ENCODE measurements at places on chromosomes 7 and 10.

DNA sequence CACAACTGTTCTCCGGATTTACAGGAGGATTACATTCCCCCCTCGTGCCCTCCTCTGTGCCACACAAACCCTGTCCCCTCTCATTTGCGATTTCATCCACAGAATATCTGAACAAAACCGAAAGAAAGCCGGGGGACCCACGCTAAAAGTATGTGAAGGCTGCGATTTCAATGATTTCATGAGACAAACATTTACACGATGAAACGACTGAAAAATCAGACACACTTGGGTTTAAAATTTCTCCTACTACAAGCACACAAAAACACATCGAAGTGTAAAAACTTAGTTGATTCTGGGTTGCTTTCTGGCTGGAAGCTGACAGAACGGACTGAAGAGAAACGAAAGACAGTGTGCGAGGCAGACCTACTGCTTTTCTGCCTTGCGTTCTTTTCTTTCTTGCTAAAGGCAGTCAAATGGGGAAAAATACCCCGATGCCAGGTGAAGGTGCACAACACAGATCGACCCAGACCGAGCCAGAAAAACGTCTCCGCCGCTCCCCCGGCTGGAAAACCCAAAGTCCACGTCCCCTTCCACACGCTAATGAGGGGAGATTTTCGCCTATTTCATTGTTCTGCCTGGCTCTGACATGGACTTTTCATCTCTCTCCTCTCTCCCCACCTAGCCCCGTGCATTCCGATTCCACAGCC lies 1.2 kb downstream of the HIPK2 start:
- peak; percentile 22 for DNase-seq

DNA sequence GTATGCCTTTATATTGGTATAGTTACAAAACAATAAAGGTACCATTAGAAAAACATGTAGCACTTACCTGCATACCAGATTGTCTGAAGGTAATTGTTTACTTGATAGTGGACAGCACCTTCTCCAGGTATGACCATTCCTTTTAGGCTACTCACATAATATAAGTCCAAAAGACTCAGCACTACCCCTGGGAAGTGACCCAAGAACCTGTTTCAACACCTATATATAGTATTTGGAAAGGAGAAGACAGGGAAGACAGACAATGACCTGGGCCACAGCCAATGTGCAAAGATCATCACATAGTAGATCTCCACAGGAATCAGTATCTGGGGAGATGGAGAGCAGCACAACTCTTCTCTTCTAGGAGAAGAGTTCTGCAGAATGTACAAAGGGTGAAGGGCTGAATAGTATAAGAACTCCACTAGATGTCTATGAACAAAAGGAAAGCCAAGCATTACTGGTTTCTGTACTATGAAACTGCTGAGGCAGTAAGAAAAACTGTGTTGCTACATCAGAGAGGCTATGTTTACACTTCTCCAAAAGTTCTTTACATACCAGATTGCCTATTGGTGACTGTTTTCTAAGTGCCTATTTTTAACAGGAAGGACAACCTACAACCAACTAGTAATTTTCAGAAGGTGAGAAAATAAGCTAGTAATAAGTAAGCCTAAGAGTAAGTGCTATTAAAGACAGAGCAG lies 159.2 kb downstream of the BTAF1 start:
- DNase-seq, result no peak

GRCh38 chr10:49360271-49361177 lies 35.4 kb downstream of the DRGX start:
- no peak for DNase-seq

DNA sequence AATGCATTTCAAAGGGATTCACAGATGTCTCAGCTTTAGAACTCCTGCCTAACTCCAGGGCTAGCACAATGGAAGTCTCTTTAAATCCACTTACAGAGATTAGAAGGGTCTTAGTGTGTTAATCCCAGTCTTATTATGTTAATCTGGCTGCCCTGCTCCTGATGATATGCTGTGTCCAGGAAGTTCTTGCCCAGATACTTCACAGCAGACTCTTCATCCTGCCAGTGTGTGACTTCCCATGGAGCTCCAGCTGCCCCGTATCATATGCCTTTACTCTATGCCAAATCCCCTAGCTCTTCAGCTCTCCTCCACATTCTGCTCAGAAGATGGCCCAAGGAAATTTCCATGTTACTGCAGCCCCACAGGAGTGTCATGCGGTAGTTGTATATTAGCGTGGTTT lies 533.8 kb downstream of the GALNT17 start:
- DNase-seq, result no peak

GRCh38 chr7:113083132-113083815 lies 3.4 kb downstream of the GPR85 start:
- DNase-seq, result no peak

GRCh38 chr7:43454936-43455518 lies 127.9 kb upstream of the STK17A start:
- DNase-seq, result no peak

DNA sequence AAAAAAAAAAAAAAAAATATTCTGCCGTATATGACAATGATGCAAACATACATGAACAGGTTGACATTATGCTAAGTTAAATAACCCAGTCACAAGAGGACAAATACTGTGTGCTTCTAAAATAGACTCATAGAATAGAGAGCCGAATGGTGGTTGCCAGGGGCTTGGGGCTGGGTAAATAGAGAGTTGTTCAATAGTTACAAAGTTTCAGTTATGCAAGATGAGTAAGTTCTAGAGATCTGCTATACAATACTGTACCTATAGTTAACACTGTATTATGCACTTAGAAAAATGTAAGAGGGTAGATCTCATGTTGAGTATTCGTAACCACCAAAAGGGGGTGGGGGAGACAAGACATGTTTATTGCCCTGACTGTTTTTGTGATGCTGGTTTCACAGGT lies 77.1 kb upstream of the GNAI1 start:
- DNase-seq, result no peak

GRCh38 chr10:10587744-10588393 lies 429.8 kb upstream of the CELF2 start:
- DNase-seq, result no peak

- DNase-seq, result no peak
Measured at GRCh38 chr7:111009526-111010040, 81.3 kb upstream of the LRRN3 start.

DNA sequence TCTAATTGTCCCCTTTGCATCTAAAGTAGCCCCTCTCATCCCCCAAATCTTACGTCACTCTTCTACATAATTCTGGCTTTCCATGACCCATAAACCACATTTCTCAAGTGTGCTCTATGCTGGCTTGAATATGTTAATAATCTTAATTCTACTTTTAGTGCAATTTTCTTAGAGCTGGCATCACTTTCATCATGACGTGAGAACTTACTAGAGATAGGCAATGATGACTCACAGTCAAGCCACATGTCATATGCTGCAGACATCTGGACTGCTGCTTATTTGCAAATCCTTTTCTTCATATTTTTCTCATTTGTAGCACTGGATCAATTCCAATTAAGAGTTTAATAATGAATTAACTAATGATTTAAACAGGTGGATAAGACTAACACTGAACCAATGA lies 260.7 kb upstream of the PRKCQ start:
- no peak for DNase-seq

GRCh38 chr7:128161466-128162125 lies 79.5 kb upstream of the LEP start:
- no peak for DNase-seq

GRCh38 chr10:97279121-97279815 lies 13.2 kb downstream of the ARHGAP19 start:
- DNase-seq, result no peak

DNA sequence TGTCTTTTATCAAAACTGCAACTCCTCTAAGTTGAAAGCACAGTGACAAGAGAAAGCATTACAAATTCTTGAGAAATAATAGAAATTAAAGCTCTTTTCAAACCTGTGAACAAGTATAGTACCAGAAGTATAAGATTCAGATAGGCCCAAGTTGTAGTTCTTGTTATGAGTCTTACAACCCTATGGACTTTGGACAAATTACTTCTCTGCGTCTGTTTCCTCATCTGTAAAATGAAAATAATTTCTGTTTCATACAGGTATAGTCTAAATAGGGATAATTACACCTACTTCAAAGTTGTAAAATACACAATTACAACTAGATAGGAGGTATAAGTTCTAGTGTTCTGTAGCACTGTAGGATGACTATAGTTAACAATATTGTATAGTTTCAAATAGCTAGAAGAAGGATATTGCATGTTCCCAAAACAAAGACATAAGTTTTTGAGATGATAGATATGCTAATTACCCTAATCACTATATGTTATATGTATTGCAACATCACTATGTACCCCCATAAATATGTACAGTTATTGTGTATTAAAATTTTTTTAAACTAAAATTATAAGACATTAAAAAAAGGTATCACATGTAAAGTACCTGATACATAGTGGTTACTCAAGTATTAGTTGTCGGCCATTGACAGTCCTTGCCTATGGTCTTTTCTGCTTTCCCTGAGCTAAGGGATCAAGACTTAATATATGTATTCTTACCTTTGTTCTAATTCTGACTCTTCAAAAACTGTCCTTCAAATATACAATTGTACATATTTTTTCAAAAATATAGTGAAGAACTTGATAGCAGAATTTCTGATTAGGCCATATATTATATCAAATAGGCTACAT lies 1.8 kb upstream of the WASL start:
- no peak for DNase-seq

- no peak for DNase-seq
Measured at GRCh38 chr7:135160098-135160857, 10.2 kb downstream of the CYREN start.

DNA sequence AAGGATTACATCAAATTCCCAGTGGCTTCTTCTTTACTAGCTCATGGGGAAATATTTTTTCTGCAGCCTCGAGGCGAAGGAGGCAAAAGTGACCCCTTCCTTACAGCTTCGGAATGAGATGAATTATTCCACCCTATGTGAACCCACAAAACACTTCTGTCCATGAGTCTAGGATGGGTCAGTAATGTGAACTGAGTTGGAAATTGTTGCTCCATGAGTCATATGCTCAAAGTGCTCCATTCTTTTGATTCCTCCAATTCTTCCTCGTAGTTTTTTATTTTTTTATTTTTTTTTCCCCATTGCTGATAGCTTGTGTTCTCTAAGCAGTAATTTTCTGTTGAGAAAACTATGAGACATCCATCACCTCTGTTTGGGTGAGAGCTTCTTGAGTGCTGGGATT lies 31.7 kb upstream of the FAM204A start:
- DNase-seq, result no peak

DNA sequence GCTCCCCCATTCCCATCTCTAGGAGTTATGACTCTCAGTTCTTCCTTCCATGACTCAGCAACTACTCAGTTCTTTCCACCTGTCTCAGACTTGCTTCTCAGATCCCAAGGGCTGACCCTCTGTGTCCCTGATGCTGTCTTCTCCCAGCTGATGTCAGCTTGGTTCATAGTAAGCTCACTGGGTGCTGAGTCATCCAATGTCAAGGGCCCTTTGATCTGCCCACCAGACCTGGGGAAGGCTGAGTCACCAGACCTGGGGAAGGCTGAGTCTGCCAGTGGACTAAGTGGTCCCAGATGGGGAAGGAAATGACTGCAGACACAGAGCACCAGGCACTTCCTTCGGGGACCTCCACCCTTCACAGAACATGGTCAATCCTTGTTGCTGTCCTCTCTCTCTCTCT lies 76.1 kb upstream of the ZEB1 start:
- peak; percentile 12 for DNase-seq

DNA sequence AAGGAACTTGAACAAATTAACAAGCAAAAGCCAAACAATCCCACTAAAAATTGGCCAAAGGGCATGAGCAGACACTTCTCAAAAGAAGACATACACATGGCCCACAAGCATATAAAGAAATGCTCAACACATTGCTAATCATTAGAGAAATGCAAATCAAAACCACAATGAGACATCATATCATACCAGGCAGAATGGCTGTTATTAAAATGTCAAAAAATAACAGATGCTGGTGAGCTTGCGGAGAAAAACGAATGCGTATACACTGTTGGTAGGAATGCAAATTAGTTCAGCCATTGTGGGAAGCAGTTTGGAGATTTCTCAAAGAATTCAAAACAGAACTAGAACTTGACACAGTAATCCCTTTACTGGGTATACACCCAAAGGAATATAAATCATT lies 311.7 kb upstream of the HPS1 start:
- no peak for DNase-seq

- DNase-seq, result peak; percentile 21
Measured at GRCh38 chr7:38169847-38170246, 8.2 kb upstream of the STARD3NL start.

GRCh38 chr7:68485253-68485917 lies 1112.9 kb upstream of the AUTS2 start:
- DNase-seq, result no peak

GRCh38 chr10:12400266-12400931 lies 51.1 kb downstream of the CAMK1D start:
- no peak for DNase-seq

DNA sequence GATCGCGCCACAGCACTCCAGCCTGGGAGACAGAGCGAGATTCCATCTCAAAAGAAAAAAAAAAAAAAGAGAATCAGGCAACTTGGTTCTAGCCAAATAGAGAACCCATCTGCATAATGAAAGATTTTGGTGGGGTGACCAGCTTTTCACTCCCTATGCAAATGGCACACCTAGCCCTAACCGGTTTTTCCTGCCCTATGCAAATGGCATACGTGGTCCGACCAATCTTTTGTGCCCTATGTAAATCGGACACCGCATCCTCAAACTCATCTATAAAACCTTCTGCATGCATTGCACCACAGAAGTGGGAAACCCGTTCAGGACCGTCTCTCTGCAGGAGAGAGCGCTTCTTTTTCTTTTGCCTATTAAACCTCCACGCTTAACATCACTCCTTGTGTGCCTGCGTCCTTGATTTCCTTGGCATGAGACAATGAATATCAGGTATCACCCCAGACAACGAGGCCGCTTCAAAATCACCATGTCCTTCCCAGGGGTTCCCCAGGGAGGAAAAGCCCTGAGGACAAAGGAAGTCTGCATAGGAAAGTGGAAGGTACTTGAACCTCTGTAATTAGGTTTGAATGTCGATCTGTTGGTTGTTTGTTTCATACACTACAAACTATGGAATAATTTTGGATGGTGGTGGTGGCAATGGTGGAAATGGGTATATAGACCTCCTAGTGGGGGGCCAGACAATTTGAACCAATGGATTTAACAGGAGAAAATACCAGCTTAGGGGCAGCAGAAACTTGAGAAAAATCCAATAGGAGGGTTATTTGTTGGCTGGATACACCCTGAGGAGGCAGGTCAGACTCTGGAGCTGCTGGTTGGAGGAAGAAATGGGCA lies 396.2 kb downstream of the TYW1 start:
- DNase-seq, result no peak

GRCh38 chr10:63697956-63698786 lies 177.0 kb downstream of the REEP3 start:
- DNase-seq, result no peak

GRCh38 chr7:159158888-159159405 lies 14.3 kb upstream of the VIPR2 start:
- no peak for DNase-seq

- no peak for DNase-seq
Measured at GRCh38 chr10:123011987-123012386, 3.2 kb downstream of the ACADSB start.
